ENCODE measurements at places on chromosomes 12 and 14.

DNA sequence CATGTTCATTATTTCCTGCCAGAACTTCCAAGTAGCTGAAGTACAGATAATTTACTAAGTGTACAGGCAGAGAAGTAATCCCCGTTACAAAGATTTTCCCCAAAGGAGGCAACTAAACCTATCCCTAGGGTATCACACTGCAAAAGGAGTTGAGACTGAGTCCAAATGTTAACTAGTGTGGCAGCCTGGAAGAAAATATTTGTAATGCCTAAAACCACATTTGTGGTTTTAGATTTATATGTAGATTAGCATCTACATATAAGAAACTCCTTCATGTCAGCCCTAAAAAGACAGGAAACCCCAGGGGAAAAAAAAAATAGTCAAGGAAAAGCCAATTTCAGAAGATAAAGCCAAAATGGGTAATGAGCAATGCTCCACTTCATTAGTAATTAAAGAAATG, 1.4 kb upstream of the RNASE12 start:
- no peak for DNase-seq

- DNase-seq: no peak
Measured at GRCh38 chr12:106030210-106031071, 108.3 kb downstream of the NUAK1 start.

DNA sequence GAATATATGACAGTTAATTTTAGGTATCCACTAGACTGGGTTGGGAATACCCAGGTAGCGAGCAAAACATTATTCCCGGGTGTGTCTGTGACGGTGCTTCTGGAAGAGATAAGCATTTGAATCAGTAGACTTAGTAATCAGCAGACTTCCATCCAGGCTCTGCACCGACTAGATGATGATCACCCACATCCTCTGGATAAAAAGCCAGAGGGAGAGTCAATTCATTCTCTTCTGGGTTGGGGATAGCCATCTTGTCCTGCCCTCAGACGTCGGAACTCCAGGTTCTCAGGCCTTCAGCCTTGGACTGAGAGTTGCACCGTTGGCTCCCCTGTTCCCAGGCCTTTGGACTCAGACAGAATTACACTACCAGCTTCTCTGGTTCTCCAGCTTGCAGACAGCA, 168.0 kb downstream of the PHLDA1 start:
- no peak for DNase-seq

- DNase-seq: no peak
Measured at GRCh38 chr12:30898846-30899245, 27.7 kb upstream of the TSPAN11 start.

- DNase-seq: no peak
Measured at GRCh38 chr12:128817111-128818015, 6.4 kb downstream of the SLC15A4 start.
